ENCODE measurements at places on chromosomes 2 and 18.
A peak's percentile ranks its signal among the peaks of the same experiment; 100 is the strongest.

GRCh38 chr2:135745545-135745944, 3.9 kb downstream of the UBXN4 start:
- no peaks in the 10 kb centered on the region for H3K27me3 ChIP-seq
- peaks cover 29% of the 10 kb centered on the region for H3K4me1 ChIP-seq
- no peak overlapping the region for H3K27ac ChIP-seq
- peak overlapping the region; percentile 4 for H3K4me3 ChIP-seq
- peaks cover 28% of the 10 kb centered on the region for H3K36me3 ChIP-seq
- no peak for DNase-seq

DNA sequence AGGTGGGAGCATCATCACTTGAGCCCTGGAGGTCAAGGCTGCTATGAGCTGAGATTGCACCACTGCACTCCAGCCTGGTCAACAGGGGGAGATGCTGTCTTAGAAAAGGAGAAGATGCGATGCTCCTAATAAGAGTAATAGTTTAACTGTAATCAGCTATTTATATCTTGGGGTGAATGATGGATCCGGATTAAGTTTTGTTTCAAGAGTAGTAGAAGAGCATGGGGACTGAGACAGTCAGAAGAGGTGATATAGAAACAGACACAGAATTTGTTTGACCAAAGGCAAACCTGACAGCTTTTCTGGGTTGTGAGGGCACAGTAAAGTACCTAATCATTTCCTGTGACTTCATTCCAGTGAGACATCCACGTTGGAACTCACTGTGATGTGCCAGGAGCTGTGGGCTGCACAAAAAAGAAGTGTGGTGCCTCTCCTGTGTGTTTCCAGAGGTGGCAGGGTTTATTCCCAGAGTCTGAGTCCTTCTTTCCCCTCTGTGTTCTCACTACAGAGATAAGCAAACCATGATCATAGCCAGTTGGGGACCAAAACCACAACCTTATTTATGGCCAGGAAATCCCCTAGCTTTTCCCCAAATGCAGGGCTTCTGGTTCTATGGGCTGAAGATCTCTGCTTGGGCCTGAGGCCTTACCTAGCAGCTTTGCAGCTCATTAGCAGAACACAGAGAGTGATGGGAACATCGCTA, 113.7 kb downstream of the XRCC5 start:
- peaks cover 3% of the 10 kb centered on the region for H3K36me3 ChIP-seq
- no peak for DNase-seq
- no peaks in the 10 kb centered on the region for H3K27me3 ChIP-seq
- H3K4me1 ChIP-seq: peaks cover 6% of the 10 kb centered on the region
- H3K4me3 ChIP-seq: no peak overlapping the region
- no peak overlapping the region for H3K27ac ChIP-seq

DNA sequence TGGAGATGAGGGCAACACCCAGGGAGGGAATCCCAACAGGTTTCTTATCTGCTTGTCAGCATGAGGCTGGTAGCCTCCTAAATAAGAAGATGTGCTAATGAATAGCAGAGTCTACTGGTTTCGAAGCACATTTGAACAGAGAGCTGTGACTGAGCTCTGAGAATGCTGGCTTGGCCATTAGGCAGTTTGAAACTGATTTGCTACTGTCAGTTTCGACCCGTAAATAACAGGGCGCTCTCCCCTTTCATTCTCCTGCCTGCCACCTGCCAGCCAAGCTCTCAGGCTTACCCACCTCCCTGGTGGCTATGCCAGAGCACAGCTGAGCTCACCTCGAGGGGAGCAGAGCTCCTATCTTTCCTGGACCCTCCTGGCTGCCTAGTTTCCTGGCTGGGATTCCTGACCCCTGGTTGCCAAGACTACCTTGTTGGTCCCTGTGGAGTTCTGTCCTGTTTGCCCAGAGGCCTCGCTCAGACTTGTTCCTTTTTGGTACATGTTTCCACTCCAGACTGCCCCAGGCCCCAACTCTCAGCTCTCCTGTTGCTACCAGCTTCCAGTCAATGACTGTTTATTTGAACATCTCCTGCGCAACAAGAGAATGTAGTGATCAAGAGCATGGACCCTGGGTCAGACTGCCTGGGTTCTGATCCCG, 102.3 kb upstream of the ALPP start:
- H3K4me1 ChIP-seq: no peaks in the 10 kb centered on the region
- DNase-seq: no peak
- H3K27ac ChIP-seq: no peak overlapping the region

GRCh38 chr18:76466410-76466991, 28.5 kb downstream of the ZNF516 start:
- H3K4me1 ChIP-seq: peaks cover 2% of the 10 kb centered on the region
- no peak for DNase-seq
- no peaks in the 10 kb centered on the region for H3K27me3 ChIP-seq
- H3K36me3 ChIP-seq: no peaks in the 10 kb centered on the region

GRCh38 chr2:201827621-201828020, 21.3 kb downstream of the CDK15 start:
- H3K4me3 ChIP-seq: no peak overlapping the region
- H3K36me3 ChIP-seq: no peaks in the 10 kb centered on the region
- no peak overlapping the region for H3K27ac ChIP-seq
- DNase-seq: no peak

GRCh38 chr18:11872479-11873136, 21.4 kb downstream of the CHMP1B start:
- DNase-seq: no peak
- peaks cover 3% of the 10 kb centered on the region for H3K36me3 ChIP-seq
- no peak overlapping the region for H3K4me3 ChIP-seq
- no peaks in the 10 kb centered on the region for H3K4me1 ChIP-seq
- H3K27me3 ChIP-seq: no peaks in the 10 kb centered on the region
- H3K27ac ChIP-seq: no peak overlapping the region

DNA sequence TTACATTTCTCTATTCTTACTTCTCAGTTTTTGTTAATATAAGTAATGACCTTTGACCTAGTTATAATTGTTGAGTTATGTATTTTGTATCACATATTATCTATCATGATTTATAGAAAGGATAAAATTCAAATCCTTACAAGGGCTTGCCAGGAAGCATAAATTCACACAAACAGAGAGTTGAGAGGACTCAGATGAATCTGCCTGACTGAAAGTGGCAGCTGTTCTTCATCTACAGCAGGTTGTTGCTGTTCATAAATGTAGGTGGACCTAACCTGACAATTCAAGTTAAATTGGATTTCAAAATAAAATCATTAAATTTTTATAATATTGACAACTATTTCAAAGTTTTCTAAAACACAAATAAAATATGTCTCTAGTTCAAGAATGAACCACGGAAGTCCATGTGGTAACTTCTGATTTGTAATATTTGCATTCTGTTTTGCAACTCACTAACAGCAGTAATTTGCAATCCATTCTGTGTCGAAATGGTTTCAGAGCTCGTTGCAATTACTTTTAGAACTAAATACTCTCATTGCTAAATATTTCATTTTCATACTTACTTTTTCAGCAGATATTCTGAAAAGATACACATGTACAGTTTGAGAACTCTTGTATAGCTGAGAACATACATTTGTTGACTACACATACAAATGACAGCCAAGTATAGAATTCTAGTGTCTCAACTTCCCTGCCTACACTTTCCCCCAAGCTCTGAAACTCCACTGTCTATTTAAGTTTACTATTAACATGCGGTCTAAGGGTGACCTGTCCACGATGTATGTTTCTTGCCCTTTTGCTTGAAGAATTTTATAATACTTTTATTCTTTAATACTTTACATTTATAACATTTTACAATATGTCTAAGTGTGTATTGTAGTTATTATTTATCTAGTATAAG, 25.7 kb downstream of the SCN7A start:
- H3K27me3 ChIP-seq: no peaks in the 10 kb centered on the region
- H3K27ac ChIP-seq: no peak overlapping the region
- no peak for DNase-seq
- H3K4me3 ChIP-seq: no peak overlapping the region
- H3K4me1 ChIP-seq: no peaks in the 10 kb centered on the region
- no peaks in the 10 kb centered on the region for H3K36me3 ChIP-seq

DNA sequence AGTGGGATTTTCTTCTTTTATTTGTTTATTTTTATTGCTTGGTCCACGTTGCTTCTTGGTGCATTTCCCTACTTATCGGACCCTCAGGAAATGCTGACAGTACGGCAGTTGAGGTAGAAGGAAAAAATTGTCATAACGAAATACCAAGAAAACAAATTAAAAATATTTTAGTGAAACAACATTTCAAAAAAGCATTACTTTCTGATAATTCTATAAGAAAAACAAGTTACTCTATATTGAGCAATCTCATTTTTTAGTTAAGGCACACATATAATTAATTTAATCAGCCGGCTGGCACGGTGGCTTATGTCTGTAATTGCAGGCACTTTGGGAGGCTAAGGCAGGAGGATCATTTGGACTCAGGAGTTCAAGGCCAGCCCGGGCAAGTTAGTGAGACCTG, 102.1 kb downstream of the SH3YL1 start:
- H3K4me1 ChIP-seq: no peaks in the 10 kb centered on the region
- no peaks in the 10 kb centered on the region for H3K36me3 ChIP-seq
- no peak for DNase-seq
- peaks cover 4% of the 10 kb centered on the region for H3K27me3 ChIP-seq

GRCh38 chr18:53971331-53971730, 253.1 kb downstream of the MBD2 start:
- no peak overlapping the region for H3K27ac ChIP-seq
- H3K4me3 ChIP-seq: no peak overlapping the region
- DNase-seq: no peak
- H3K36me3 ChIP-seq: no peaks in the 10 kb centered on the region

GRCh38 chr2:237304763-237305514, 109.0 kb downstream of the COL6A3 start:
- no peaks in the 10 kb centered on the region for H3K27me3 ChIP-seq
- H3K27ac ChIP-seq: no peak overlapping the region
- H3K36me3 ChIP-seq: no peaks in the 10 kb centered on the region
- DNase-seq: no peak
- H3K4me3 ChIP-seq: no peak overlapping the region

GRCh38 chr2:162298669-162299335, 19.7 kb downstream of the IFIH1 start:
- no peaks in the 10 kb centered on the region for H3K4me1 ChIP-seq
- DNase-seq: no peak
- H3K27ac ChIP-seq: no peak overlapping the region
- H3K36me3 ChIP-seq: peaks cover 15% of the 10 kb centered on the region
- H3K27me3 ChIP-seq: no peaks in the 10 kb centered on the region

DNA sequence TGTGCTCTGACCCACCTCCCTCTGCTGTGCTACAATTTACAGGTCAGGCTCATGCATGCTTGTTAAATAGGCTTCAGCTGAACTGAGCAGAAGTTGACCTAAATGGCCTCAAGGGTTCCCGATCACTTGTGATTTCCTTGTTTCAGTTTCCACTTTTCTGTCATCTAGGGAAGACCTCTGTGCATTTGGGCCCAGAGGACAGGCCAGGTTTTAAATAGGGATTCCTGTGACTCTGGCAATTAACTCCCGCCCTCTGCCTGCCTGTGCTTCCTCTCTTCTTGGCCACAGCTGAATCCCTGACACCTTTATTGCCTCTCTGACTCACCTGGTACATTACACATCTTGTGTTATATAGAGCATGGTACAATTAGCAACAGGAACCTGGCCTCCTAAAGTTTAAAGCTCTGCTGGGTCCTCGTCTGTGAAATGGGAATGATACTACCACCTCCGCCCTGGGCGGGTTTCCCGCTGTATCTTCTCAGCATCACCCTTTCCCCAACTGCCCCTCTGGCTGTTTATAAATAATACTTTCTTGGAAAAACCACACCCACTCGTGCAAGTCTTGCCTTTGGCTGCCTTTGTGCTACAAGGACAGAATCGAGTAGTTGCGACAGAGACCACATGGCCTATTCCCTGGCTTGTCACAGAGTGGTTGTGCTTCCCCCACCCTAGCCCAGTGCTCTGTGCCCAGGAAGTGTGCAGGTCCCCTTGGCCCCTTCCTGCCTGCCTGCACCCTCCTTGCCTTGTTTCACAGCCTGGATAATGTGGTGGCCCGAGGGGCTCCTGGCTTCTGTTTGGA, 7.9 kb downstream of the CABLES1 start:
- H3K4me3 ChIP-seq: no peak overlapping the region
- no peak for DNase-seq
- no peak overlapping the region for H3K27ac ChIP-seq
- H3K36me3 ChIP-seq: no peaks in the 10 kb centered on the region
- H3K27me3 ChIP-seq: peaks cover 3% of the 10 kb centered on the region
- H3K4me1 ChIP-seq: no peaks in the 10 kb centered on the region

GRCh38 chr2:241777686-241778627, 1.3 kb downstream of the GAL3ST2 start:
- no peaks in the 10 kb centered on the region for H3K27me3 ChIP-seq
- H3K36me3 ChIP-seq: no peaks in the 10 kb centered on the region
- H3K27ac ChIP-seq: no peak overlapping the region
- DNase-seq: no peak

- H3K4me1 ChIP-seq: no peaks in the 10 kb centered on the region
- no peak overlapping the region for H3K27ac ChIP-seq
- no peak for DNase-seq
- no peaks in the 10 kb centered on the region for H3K36me3 ChIP-seq
Observed at GRCh38 chr18:43484710-43485109, 207.4 kb upstream of the SYT4 start.

DNA sequence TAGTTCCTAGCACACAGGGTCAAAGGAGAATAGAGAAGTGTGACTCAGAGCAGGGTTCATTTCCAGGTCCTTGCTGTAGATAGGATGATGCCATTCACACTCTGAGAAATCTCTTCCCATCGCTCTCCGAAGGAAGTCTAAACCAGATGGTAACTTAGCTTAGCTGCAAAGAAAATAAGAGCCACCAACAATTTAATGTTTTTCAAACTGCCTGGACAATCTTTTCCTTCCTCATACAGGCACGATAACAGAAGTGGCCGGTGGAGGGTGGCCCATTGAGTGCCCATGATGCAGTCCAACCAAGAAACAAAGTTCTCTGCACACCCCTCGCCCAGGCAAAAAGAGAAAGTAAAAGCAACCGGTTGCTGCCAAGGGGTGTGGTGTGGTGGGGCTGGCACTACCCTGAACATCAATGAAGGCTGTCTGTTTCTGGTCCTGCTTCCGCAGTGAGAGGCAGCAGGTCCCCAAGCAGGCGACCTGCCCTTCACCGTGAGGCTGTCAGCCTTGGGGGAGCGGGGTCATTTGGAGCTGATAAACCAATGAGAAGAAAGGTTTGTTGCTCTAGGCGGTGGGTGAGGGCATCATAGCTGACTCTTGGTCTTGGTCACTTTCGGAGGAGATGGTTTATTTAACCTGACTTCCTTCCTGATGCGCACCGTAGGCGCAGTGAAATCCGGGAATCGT, 105.6 kb upstream of the CD302 start:
- peak overlapping the region; percentile 91 for H3K27ac ChIP-seq
- H3K36me3 ChIP-seq: peaks cover 11% of the 10 kb centered on the region
- H3K27me3 ChIP-seq: no peaks in the 10 kb centered on the region
- peak overlapping the region; percentile 92 for H3K4me3 ChIP-seq

DNA sequence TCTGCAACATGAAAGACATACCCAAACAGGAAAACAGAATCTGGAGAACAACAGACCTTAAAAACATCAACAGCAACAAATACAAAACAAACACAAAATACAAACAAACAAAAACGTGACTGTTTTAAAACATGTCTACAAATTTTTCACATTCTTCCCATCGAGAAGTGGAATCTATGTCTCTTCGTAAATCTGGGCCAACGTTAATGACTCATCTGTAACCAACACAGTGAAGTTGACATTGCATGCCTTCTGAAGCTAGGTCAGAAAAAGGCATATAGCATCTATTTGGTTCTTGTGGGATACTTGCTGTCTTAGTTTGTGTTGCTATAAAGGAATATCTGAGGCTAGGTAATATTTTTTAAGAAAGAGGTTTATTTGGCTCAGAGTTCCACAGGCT, 269.0 kb upstream of the FBXO11 start:
- no peaks in the 10 kb centered on the region for H3K4me1 ChIP-seq
- H3K27me3 ChIP-seq: no peaks in the 10 kb centered on the region
- DNase-seq: no peak
- H3K36me3 ChIP-seq: no peaks in the 10 kb centered on the region
- no peak overlapping the region for H3K4me3 ChIP-seq

- DNase-seq: no peak
- H3K27ac ChIP-seq: no peak overlapping the region
- no peaks in the 10 kb centered on the region for H3K36me3 ChIP-seq
Observed at GRCh38 chr2:237048595-237048994, 37.1 kb upstream of the COPS8 start.

Data from CD4-positive, CD25-positive, alpha-beta regulatory T cell (primary cell).